ENCODE measurements at places on chromosomes 16 and 17.

- DNase-seq, result peak; percentile 33
Measured at GRCh38 chr17:4598776-4599504, 14.6 kb downstream of the SMTNL2 start.

DNA sequence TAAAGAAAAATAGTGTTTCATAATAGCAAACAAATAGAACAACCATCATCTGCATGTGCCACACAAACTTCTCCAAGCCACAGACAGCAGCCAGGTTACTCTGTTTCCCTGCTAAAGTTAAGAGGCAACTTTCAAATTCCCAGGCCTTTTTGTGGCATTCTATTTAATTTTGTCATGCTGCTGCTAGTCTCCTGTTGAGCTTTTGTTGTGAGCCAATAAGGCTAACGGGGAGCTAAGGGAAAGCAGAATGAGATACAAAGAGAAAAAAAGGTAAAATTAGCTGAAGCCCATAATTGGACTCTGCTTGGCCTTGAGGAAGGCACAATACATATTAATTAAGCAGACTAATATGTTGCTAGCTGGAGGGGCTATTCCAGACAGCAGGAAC, 74.7 kb upstream of the GNAO1 start:
- no peak for DNase-seq

DNA sequence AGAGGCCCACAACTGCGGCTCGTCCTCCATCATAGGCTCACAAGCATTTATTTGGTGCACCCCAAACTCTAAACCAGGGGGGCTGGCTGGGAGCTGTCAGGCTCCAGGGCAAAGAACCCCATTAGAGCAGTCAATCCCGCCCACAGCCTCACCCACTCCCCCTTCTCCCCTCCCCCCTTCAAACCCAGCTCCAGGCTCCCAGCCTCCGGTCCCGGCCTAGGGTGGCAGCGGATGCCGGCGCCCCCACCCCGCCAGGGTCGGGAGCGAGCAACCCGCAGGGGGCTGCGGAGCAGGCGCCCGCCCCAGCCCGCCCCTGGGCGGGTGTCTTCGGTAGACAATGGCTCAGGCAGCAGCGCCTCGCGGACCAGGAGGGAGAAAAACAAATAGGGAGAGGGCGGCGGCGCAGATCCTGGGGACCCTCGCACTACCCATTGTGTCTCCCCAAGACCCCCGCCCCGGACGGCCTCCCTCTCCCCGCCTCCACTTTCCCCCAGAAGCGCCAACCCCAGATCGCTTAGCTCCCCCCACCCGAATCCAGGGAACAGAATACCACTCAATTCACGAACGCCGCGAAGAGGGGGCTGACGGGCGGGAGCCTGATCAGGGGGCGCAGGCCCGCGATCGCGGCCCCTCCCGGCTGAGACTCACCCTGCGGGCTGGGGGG, 572 bp downstream of the FAM171A2 start:
- DNase-seq, result peak; percentile 18

DNA sequence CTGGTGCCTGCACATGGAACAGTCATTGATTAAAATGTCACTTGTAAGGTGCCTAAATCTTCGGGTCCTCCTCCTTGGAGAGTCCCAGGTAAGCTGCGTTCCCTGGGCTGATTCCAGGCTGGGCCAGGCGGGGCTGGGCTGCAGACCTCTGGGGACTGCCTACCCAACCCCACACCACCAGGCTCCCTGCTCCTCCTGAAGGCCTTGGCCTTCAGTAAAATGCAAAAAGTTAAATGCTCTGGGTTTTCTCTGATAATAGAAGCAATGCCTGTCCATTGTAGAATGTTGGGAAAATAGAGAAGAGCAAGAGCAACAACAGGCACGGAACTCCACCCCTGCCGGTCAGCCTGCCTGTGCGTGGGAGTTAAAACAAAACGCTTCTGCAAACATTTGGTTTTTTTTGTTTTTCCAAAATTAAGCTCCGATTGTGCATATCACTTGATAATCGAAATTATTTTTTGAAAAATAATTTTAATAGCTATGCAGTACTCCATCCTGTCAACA, 363.9 kb downstream of the SEC14L1 start:
- no peak for DNase-seq

DNA sequence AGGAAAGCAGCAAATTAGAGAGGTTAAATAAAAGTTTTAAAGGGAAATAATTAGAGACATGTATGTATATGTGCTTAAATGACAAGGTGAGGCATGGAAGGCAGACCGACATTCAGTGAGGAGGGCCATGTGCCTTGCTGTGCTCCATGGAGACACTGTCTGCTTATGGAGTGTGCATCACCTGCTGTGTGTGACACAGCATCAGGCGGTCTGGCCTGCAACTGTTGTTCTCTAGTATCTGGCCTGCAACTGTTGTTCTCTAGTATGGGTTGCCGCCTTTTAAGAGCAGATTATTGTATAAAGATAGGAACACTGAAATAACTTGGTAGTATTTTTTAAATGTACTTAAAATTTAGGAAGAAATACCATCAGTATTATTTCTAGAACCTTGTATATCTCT, 225.1 kb downstream of the LGALS9B start:
- no peak for DNase-seq

DNA sequence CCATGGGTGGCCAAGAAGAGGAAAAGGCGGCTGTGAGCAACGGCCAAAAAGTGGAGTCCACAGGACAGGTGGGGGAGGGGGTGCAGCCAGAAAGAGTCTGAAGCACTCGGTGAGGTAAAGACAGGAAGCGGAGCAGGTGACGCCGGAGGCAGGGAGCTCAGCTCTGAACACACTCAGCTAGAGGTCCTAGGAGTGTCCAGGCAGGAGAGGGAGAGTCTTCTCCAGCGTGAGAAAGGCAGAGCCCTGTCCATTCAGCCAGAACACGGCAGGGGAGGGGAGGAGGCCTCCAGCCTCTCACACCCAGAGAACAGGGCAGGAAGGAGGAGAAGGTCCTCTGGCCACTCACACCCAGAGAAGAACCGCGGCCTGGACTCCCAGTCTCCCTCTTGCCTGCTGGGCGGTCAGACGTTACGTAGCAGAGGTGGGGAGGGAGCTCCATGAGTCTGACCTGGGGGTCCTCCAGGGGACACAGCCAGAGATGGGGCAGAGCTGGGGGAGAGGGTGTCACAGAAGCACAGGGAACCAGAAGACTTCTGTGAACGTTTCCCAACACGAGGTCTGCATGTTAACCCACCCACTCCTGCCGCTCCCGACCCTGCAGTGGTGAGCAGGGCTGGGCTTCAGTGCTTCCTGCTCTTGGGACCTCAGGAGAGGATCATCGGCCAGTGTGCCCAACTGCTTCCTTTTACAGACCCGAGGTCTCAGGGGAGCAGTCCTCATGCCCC, 89.2 kb downstream of the ABR start:
- no peak for DNase-seq

DNA sequence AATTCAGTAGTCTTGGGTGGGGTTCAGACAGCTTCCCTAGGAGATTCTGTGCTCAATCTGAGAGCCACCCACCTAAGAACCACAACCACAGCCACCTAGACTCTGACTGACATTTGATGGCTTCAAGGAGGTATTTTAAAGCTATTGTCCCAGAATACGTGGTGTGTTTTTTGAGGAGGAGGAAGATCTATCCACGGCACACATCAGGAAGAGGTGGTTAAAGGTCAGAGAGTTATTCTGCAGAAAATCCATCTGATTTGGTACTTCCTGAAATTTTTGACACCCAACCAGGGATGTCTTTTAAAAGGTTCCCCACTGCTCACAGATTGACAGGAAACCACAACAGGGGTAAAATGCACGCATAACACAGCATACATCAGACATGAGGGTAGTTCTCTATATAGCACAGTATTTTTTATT, 25.1 kb downstream of the SMARCE1 start:
- no peak for DNase-seq

DNA sequence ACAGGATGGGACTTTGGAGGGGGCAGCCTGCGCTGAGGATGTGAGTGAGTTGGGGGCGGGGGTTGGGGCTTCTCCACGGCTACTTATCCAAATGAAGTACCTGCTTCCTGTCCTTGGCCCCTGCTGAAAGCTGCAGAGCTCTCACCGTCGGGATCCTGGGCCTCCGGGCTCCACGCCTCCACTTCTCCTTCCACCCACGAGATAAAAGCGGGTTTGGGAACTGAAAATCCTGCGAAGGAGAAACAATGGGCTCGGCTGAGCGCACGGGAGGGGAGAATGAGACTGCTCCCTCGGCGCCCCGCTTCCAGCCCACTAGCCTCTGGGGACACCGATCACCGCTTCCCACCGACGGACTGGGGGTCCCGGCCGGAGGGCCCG, 486 bp downstream of the ZNF785 start:
- DNase-seq, result no peak

- no peak for DNase-seq
Measured at GRCh38 chr16:57500578-57501111, 14.4 kb upstream of the DOK4 start.

- DNase-seq, result no peak
Measured at GRCh38 chr16:7362231-7362630, 29.6 kb downstream of the RBFOX1 start.

GRCh38 chr17:7982666-7983065, 19.7 kb upstream of the GUCY2D start:
- DNase-seq, result peak; percentile 21

GRCh38 chr16:19185510-19185851, 17.4 kb downstream of the SYT17 start:
- no peak for DNase-seq

DNA sequence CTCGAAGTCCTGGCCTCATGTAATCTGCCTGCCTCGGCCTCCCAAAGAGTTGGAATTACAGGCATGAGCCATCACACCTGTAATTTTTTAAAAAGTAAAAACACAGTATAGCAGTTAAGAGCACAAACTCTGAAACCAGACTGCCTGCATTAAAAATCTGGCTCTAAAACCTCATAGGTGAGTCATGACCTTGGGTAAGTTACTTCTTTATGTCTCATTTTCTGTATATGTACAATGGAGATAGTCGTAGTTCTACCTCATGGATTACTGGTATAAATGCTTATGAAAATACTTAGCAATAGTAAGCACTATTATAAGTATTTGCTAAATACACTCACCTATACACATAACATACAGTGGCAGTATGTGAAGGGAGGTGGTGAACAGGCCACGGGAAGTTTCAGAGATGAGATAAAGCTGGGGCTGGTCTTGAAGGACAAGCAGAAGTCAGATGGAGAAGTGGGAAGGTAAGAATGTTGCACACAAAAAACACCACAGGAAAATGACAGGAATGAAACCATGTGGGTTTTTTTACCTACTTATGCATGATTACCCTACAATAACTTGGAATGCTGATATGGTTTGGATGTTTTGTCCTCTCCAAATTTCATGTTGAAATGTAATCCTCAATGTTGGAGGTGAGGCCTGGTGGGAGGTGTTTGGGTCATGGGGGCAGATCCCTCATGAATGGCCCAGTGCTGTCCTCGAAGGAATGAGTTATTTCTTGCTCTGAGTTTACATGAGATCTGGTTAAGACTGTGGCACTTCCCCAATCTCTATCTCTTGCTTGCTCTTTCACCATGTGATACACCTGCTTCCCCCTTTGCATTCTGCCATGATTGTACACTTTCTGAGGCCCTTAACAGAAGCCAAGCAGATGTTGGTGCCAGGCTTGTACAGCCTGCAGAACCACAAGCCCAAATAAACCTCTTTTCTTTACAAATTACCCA, 33.9 kb downstream of the ZNF652 start:
- no peak for DNase-seq

Data from fibroblast of skin of scalp (primary cell).